ENCODE measurements at places on chromosomes 7 and 10. TPM values are rescaled to one million over a fixed set of nuclear protein-coding genes. Genes with fewer than 3 reads are reported as not detected.

DNA sequence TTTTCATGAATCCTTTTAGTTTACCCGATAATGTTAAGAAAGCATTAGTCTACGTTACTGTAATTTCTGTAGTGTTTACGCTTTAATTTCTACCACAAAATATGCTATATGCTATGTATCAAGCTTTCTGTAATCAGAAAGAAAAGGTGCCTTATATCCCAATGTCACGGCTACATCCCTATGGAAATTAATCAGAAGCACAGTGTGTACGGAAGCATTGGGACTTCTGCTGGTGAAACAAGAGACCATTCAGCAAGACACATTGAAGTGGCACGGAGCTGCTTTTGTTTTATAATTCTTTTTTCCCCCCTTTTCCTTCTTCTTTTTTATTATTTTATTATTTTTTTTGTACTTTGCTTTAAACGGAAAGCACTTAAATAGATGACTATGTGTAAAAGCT, 31.2 kb upstream of the SH2B2 start:
- DNase-seq = peak; percentile 25

DNA sequence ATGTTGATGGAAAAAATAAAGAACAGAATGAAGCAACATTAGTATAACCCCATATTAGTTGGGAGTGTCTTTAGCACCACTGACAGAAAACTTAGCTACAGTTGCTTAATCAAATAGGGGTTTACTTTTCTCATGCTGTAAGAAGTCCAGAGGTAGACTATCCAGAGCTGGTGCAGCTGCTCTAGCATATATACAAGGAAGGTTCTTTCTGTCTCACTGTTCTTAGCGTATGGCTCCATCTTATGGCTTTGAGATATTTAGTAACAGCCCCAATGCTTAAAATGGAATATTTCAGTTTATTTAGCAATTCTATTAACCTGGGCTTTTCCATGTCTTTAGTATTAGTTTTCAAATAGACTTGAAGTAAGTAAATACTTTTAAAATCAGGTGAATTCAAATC, 15.2 kb upstream of the WNT2 start:
- DNase-seq = peak; percentile 12

GRCh38 chr7:111785076-111785475, 222.8 kb upstream of the IMMP2L start:
- DNase-seq = peak; percentile 64

The SEPTIN7 gene
- 359 TPM for total RNA-seq

DNA sequence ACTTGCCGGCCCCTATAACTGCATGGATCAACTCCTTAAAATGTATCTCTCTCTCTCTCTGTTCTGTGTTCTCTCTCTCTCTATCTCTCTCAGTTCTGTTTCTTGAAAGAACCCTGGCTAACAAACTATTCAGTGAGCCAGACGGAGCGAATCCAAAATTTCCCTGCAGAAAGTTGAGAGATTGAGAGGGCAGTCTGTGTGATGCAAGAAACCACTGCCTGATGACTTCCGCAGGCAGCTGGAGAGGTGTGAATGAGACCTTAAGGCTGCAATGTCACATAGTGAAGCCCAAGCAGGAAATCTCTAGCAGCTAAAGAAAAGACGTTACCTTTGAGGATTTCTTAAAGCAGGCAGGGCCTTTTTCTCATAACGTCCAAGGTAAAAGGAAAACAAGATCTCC, 17.3 kb downstream of the FAM107B start:
- peak; percentile 43 for DNase-seq

DNA sequence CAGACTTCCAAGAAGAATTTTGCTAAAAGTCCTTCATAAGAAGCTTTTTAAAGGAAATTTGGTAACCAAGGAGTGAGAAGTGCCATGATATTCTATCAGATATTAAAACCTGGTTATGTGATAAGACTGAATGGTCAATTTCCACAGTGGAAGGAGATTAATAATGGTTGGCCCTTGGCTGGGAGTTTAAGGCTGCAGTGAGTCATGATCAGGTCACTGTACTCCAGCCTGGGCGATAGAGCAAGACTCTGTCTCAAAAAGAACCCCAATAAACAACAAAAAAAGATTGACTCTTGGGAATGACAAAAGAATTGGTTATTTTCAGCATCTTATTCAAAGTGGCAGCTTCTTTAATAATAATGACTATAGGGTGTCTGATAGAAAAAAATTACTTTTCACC, 37.2 kb downstream of the EXOC4 start:
- no peak for DNase-seq

- DNase-seq = peak; percentile 48
Measured at GRCh38 chr7:139108266-139109187, 993 bp downstream of the ZC3HAV1 start.

The DGKI gene
- total RNA-seq = 1.4 TPM

DNA sequence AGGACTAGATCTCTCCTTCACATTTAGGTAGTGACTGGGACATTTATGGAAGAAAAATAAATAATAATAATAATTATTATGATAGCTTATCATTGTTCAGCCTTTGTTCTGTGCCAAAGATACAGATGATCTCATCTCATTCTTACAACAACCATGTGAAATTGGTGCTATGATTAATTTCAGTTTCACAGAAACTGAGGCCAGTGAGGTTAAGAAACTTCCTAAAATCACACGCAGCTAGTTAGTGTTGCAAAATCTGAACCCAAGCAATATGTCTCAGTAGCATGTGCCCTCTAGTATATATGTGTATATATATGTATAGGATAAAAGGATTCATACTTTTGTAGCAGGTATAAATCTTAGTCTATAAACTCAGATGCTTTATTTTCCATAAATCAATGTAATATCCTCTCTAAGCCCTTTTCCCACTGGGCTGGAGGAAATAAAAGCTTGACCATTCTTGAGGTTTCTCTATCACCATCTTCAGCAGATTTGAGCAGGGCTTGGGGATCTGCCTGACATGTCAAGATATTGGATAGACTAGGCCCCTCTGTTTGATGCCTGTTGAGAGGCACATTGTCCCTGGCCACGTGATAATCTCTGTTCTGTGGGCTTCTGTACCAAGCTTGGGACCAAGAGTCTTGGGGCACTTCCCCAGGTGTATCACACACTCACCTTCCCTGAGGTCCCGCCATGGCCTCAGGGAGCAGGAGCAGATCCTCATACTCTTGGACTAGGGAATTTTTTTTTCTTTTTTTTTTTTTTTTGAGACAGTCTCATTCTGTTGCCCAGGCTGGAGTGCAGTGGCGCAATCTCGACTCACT, 172.6 kb upstream of the NRP1 start:
- DNase-seq = no peak

The AQP1 gene
- 96.4 TPM for total RNA-seq

The GATAD1 gene
- total RNA-seq = 22.3 TPM

DNA sequence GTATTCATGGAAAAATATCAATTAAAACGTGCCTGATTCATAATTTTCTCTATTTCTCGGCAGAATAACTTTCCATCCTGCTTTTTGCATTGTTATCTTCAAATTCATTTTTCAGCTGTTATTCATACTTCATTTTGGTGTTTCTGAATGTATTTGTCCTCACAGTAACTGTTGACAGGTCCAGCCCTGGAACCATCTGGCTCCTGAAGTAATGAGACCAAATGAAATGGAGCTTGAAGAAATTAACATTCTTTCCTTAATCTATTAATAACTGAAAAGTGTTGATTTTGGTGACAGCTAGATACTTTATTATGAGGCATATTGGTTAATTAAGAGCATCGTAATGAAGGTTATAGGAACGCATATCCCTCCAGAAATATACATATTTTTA, 257.0 kb upstream of the MINDY3 start:
- DNase-seq = no peak

The SLC26A3 gene
- not detected for total RNA-seq

The VGF gene
- not detected for total RNA-seq

The TCF7L2 gene
- total RNA-seq = 14.9 TPM

DNA sequence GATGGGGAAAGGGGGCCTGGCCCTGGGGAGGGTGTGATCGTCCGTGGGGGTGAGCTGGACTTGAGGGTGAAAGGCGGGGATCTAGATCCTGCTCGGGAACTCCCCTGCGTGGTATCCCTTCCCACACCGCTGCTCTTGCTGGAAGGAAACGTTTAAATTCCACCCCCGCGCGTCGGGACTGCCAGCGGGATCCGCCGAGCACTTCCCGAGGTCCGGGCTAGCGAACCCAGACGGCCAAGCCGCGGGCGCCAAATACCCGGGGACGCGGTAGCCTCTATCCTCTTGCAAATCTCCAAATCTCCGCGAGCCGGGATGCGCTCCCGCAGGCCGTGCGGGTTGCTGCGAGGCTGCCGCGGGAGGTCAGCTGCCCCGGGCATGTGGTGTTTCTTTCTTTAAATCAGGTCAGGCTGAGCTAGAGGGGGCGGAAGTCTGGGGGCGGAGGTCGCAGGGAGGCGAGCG, 904 bp downstream of the NPTX2 start:
- DNase-seq = no peak

DNA sequence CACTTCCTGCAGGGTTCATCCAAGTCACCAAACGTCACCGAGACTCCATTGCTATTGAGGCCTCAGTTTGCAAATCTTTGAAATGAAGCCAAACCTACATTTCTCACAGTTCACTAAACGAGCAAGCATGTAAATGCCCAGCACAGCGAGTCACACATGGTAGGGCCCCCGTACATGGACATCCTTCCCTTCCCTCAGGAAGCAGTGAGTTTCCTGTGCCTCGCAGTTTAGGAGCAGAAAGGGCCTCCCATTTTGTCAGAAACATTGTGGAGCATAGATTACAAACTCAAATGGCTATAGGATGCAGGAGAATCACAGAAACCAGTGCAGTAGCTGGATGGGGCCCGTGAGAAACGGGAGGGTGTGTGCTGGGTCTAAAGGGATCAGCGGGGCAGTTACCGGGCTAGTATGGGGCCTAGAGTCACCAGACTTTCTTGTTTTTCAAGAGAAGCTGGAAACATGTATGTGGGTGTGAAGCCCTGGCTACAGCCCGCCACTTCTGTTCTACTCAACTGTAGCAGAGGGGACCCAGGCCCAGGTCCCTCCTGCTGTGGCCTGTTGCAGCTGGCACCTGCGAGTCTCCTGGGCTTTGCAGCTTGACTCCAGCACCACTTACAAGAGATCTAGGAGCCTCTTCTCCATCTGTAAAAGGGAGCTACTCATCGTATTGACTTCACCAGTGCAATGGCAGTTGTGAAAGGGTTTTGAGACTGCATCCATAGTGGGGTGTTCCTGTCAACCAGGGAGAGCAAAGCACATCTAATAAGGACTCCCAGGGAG, 14.2 kb upstream of the SLC18A3 start:
- no peak for DNase-seq

The SPDYE6 gene
- total RNA-seq = not detected

- no peak for DNase-seq
Measured at GRCh38 chr7:28296571-28297483, 115.5 kb upstream of the CREB5 start.

The GPNMB gene
- 98.1 TPM for total RNA-seq
